B cell (primary cell): ENCODE measurements at places on chromosomes 11 and 22. TPM values are rescaled to one million over a fixed set of nuclear protein-coding genes. Genes with fewer than 3 reads are reported as not detected.

The ASCL2 gene
- 2.0 and 2.2 TPM in 2 replicates for total RNA-seq

The CABP7 gene
- total RNA-seq: not detected in 2 replicates

DNA sequence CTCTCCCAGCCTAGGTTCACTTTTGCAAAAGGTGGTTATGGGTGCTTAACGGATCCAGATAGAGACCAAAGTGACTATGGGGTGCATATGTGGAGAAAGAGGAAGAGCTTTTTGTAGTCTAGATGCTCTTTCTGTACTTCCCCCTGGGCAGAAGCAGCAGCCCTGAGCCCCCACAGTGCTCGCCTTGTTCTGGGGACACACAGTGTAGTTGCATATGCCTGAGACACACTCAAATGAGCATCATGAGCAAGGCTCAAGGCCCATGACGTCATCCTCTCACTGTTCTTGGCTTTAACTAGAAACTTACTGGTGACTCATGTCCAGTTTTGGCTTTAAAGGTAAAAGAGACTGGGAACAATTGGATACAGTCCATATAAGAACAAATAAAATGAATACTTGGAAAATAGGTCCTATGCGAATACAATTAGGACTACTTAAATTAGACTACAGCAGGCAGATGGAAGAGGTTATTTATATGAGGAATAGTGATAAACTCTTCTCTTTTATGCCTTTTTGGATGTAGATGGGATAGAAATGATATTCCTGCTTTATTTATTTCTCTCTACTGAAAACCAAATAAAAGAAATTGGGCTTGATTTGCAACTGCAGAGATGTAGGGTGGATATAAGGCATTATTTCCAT is 20.1 kb upstream of the PEX26 start:
- DNase-seq: peak; percentile 93

GRCh38 chr11:96567176-96567575 is 177.4 kb downstream of the JRKL start:
- no peak for DNase-seq

- no peak for DNase-seq
These were observed 36.5 kb downstream of the NADSYN1 start for GRCh38 chr11:71489311-71490043.

- no peak for DNase-seq
These were observed 1.9 kb downstream of the C11orf71 start for GRCh38 chr11:114398303-114398920.

The C22orf15 gene
- 0.81 and 1.0 TPM in 2 replicates for total RNA-seq

DNA sequence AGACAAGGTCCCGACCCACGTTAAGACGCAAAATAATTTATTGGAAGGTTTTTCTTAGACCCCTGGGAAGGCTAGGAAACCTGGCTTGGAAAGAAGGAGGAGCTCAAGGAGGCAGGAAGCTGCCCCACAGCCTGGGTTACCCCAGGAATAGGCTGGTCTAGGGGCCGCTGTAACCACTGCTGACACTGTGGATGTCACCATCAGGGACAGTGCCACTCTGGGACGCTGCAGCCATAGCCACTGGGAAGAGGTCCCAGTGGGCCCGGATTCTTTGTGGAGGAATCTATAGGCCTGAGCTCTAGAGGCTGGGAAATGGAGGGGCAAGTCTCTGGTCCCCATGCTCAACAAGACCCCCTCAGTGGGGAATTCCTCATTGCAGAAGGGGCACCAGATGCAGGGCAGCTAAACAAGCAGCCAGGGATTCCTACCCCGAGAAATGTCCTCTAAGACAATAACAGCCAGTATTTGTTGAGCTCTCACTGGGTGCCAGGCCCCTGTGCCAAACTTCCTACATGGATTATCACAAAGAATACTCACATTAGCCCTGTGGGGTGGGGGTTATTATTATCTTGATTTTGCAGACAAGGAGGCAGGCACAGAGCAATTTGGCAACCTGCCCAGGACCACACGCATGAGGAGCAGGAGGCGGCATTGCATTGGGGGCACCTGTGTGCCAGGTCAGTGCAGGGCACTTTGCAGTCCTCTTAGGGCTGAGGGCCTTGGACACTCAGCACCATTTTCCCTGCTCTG is 19.5 kb upstream of the CHKA start:
- DNase-seq: no peak

The PICALM gene
- 165 and 178 TPM in 2 replicates for total RNA-seq

The SIAE gene
- 3.6 and 5.1 TPM in 2 replicates for total RNA-seq

DNA sequence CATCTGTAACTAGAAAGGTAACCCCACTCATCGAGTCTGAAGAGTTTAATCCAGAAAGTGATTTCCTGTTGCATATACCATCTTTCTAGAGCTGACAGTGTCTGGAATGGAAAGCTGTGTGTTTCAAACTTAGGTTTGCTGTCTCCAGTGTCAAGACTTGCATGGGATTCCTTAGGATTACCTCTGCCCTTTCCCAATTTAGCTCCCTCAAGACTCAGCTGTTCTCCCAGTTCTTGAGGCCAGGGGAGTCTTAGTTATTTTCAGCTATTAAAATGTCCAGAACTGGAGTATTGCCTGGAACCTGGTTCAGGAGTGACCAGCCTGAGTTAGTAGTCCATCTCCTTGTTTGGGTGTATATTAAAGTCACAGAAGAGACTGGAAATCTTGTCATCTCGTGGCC is 25.0 kb upstream of the LDHA start:
- DNase-seq: no peak

DNA sequence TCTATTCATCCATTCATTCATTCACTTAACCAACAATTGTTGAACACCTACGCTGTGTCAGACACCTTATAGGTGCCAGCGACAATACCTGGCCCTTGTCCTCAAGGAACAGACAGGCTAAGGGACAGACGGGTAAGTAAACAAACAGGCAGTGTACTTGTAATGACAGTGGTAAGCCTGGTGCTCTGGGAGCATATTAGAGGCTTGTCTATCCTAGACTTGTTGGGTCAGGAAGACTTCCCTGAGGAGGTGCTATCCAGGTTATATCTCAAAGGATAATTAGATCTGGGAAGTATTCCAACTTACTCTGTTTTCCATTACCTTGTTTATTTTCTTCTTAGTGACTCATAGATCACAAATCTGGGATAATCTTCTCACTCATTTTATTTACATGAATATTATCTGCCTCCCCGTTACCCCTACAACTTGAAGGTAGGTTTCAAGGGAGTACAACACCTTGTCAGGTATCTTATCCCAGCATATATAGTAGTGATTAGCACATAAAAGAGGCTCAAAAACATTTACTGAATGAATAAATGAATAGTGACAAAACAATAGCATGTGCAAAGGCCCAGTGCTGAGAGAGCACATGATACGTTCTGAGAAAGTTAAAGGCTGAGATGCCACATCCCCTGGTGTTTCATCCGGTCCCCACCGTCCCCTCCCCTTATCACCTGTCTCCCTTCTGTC is 75.3 kb upstream of the NCAM1 start:
- DNase-seq: no peak

The SMTNL1 gene
- not detected in 2 replicates for total RNA-seq

The PRRG4 gene
- 0.07 TPM in 1 of 2 replicates, not detected in the other for total RNA-seq

GRCh38 chr11:118524757-118525470 is 2.4 kb upstream of the TTC36 start:
- DNase-seq: no peak

DNA sequence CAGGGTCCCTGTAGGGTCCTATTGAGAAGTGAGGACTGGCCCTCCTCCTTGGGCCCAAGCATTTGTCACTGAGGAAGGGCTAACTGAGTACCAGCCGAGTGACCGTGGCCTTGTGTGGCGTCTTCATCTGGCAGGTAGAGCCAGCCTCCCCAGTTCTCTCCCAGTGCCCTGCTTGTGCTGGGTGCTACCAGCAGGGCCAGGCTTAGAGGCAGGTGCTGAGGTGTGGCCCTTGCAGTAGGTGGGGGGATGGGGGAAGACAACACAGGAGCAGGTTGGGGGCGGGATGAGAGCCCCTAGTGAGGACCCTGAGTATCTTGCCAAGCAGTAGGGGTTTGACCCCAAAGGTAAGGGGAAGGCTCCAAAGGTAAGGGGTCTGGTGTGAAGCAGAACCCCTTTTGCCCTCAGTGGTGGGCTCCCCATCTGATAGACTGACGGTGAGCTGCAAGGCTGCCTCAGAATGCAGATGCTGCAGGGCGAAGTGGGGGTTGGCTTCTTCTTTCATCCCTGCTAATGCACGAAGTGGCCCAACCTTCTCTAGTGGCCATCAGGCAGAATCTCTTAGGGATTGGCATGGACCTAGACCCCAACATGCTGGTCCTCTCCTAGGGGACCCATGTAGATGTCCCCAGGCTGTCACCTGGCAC is 19.6 kb downstream of the CDC45 start:
- DNase-seq: no peak

The HSPB2 gene
- total RNA-seq: not detected in 2 replicates

DNA sequence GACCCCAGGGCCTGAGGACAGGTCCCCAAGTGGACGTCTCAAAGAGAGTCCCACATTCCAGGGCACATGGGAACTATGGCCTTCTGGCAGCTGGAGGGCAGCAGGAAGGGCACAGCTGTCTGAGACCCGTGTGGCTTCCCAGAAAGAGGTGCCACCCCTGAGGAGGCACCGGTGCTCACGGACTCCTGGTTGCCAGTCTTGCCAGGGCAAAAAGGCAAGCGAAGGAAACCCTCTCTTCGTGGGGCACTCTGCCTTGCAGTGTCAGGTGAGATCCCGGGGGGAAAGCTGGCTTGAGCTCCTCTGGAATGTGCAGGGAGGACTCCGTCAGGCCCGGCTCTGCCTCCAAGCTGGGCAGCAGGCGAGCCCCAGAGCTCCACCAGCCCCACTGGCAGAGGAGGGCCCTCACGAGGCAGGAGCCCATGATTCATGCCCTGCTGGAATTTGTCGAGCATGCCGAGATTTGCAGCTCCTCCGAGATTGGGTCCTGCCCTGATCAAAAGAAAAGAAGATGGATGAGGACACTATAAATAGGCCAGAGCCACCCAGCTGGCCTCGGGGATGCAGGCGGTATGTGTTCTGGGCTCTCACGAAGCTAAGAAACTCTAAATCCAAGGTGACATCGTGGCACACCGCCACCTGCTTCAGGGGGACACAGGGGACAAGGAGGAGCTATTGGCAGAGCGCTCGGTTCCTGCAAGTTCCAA is 9.9 kb upstream of the CELSR1 start:
- no peak for DNase-seq

The CSTF3 gene
- total RNA-seq: 38.8 and 42.2 TPM in 2 replicates

GRCh38 chr22:44525941-44526778 is 28.1 kb upstream of the RTL6 start:
- no peak for DNase-seq

The INPP5J gene
- total RNA-seq: 0.29 and 0.52 TPM in 2 replicates

DNA sequence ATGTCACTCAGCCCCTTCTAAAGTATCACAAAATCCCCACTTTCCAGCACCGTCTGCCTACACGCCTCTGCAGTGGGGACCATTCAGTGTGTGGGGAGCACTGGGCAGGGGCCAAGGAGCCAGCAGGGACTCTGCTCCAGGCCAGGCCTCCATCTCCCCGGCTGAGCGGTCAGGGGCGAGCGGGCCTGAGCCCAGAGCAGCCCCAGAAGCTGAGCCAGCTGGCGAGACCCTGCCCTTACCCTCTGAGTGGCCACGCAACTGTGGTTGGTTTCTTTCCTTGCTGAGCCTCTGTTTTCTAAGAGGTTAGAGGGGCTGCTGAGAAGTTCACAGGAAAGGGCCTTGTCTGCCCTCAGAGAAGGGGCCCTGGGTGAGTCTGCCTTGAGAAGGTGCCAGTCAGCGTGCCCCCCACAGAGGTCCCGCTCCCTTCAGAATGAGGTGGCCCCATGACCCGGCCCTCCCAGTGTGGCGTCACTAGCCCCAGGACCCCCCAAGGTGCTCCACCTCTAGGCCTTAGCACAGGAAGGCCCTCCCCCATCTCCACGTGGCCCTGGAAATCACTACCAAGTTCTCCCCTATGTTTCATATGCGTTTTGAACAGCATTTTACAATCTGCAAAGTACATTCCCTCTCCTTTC is 46.9 kb downstream of the WNT11 start:
- no peak for DNase-seq

DNA sequence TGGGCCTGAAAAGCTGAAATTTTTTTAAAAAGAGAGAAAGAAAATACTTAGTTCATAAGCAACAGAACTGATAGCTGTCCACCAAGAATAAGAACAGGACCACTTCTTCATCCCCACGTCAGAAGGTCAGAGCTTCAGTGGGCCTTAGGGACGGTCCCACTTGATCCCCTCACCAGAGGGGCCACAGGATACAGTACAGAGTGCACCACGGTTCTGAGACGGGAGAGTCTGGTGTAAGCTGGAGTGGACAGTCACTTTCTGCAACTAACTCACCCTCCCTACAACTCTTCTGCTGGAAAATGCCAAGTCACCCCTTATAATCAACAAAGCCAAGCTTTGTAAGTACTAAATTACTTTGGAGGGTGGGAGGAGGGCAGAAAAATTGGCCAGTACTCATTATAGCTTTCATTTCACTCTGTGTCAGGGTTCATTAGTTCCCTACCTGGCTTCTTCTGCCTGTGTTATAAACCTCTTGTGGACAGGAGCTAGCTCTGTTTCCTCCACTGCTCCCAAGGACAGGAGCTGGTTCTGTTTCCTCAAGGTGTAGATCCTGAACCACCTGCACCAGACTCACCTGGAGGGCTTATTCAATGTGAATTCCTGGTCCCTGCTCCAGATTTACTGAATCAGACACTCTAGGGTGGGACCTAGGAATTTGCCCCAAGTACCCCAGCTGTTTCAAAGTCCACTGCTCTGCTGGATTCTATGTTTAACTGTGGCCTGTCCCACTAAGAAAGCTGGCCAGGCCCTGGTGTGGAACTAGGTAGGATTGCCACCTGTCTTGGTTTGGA is 39.6 kb downstream of the SCGB1A1 start:
- no peak for DNase-seq

DNA sequence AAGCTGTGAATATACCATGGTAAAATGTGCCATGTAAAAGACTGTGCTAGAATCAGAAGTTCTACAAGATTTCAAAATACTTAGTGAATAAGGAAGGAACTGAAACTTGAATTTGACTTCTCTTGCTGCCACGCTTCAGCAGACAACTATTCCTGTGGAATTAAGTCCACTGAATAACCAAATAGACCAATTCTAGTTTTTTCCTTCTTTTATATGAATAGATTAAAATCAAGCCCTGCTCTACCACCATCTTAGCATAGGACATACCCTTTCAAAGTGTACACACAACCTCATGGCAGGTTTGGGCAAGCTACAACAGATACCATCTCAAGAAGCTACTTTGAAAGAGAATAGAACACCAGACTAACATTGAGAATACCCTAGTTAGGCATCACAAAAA is 23.4 kb upstream of the CLNS1A start:
- peak; percentile 43 for DNase-seq

The PRG3 gene
- not detected in 2 replicates for total RNA-seq

DNA sequence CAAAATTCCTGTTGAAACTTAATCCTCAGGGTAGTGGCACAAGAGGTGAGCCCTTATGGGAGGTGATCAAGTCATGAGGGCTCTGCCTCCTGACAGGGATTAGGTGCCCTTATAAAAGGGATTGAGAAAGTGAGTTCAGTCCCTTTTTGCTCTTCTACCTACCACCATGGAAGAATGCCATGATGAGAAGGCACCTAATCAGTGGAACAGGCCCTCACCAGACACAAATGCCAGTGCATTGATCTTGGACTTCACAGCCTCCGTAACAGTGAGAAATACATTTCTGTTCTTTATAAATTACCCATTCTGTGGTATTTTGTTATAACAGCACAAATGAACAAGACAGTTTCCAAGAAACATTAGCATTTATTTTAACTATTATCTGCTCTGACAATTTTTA is 81.0 kb upstream of the MTMR2 start:
- no peak for DNase-seq
